ENCODE measurements at places on chromosomes 7 and 10.

DNA sequence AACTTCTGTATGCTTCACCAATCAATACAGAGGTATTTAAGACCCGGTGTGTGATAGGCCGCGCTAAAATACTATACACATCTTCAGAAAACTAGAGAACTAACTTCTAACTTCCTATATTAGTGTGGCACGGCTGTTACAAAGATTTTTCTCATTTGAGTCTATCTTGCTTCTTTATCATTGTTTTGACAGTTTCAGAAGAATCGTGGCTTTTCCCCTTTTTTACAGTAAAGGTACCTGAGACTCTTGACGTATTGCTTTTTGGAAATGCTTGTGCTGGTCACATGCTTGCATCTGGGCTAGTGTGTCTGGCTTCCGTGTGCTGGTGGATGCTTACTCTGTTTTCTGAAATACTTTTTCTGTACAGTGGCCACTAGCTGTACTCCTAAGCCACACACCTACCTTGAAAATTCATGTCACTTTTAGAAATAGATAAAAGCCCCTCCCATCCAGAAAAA, 12.7 kb downstream of the IKZF1 start:
- peak; percentile 28 for DNase-seq

DNA sequence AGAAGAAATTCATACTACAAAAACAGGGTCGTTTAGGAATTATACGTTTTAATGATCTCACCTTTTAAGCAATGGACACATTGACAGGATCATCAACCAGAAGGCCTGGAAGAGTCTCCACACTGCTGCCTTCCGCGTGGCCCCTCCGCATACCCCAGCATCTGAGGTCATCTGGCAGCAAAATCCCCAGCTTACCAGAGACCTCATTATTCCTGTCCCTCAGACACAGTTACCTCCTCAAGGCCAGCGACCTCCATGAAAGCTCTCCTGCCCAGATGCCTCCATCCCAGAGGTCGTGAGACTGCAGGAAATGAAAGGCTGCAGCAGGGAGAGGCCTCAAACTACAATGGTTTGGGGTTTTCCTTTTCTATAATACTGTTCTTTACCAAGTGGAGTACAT, 14.8 kb upstream of the GSAP start:
- no peak for DNase-seq

- no peak for DNase-seq
These were observed 249.3 kb upstream of the NEBL start for GRCh38 chr10:21146436-21146789.

DNA sequence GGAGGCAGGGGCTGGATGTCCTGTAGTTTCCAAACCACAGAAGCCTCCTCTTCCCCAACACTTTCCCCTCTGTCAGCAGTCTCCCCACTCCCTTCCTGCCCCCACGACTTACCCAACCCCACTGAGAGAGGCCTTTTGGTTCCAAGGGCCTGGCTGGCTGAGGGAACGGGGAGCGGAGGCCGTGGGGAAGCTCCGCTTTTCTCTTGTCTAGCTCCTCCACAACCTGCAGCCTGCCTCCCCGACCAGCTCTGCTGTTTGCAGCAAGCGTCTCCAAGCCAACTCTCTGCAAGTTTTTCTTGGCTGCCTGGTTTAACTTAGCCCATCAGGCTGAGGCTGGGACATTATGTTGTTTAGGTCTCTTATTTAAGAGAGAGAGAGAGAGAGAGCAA, 126.8 kb downstream of the NEURL1 start:
- no peak for DNase-seq

GRCh38 chr10:98402478-98402877, 12.5 kb downstream of the PYROXD2 start:
- no peak for DNase-seq

DNA sequence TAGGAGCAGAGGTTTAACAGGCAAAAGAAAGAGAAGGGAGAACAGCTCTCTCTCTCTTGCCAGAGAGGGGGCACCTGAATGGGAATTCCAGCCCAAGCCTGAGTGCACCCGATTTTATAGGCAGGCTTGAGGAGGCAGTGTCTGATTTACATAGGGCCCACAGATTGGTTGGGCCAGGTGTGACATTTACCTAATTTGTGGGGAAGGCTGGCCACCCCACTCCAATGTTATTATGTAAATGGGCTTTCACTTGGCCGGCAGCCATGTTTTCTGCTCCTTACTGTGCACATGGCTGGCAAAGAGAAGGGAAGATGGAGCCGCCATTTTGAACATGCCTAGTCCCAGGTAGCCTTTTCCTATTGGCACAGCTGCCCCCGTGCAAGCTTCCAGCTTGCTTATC, 735.5 kb upstream of the AUTS2 start:
- DNase-seq = no peak

DNA sequence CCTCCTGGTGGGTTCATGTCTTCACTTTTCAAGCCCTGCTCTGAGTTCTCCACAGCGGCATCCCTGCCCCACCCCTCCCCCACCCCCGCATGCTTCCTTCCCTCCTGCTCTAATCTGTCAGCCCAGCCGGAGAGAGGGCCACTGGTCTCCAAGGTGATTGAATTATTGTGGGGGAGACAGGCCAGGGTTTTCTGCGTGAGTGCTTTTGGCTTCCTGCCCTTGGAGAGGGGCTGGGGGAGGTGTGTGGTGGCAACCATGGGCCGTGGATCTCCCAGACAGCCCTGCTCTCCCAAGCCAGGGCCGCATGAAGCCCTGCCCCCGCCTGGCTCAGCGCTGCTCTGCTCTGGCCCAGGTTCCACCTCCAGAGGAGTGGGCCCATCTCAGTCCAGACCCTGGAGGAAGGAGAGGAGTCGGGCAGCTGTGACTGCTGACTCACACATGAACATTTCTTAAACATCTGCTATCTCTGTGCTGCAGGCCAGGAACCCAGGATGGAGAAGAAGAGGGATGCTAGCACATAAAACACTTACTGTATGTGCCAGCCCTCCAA, 109.9 kb downstream of the ZMIZ1 start:
- DNase-seq = no peak

DNA sequence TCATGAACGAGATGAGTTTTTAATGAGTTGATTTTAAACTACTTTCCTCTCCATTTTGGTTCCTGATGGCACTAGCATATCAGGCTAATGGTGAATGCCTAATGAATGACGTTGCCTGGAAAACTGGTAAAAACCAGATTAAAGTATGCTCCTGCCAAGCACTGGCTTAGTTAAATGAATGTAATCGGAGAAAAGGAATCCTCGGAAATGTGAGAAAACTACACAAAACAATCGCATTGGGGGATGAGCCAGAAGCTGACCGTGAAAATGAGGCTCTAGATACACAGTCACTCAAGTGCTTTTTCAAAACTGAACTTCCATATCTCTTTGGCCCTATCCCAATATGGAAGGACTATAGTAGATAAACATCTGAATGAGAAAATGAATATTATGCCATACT, 153.8 kb upstream of the COL1A2 start:
- no peak for DNase-seq

DNA sequence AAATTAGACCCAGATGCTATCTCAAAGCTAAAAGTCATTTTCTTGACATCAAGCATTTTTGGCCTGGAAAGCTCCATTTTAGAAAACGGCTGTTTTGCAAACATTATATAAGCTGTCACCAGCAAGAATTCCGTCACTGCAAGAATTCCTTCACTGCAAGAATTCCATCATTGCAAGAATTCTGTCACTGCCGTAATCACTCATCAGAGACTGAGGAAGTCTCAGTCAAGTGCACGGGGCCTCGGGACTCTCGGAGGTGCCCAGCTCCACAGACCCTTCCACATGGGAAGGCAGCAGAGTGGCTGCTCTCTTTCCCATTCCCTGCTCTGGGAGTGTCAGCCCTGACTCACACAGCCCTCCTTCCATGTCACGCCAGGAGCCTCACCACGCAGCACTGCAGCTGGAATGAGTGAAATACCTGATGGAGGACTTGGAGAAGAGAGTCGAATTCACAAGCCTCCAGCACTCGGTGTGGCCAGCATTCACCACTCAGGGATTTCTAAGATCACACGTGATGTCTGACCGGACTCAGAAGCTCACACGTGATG, 168.3 kb downstream of the PTPRN2 start:
- no peak for DNase-seq

Data from activated CD4-positive, CD25-positive, alpha-beta regulatory T cell (primary cell).